Mesendoderm (in vitro differentiated cells): ENCODE measurements at places on chromosomes 6 and 20.

- DNase-seq, result no peak
Measured at GRCh38 chr20:63295846-63296245, 2.9 kb downstream of the COL20A1 start.

GRCh38 chr20:20343932-20344331, 24.0 kb upstream of the INSM1 start:
- DNase-seq, result no peak

GRCh38 chr20:36613974-36614373, 8.4 kb downstream of the RAB5IF start:
- DNase-seq, result no peak

GRCh38 chr20:15498926-15499325, 1074.3 kb downstream of the KIF16B start:
- peak; percentile 70 for DNase-seq

DNA sequence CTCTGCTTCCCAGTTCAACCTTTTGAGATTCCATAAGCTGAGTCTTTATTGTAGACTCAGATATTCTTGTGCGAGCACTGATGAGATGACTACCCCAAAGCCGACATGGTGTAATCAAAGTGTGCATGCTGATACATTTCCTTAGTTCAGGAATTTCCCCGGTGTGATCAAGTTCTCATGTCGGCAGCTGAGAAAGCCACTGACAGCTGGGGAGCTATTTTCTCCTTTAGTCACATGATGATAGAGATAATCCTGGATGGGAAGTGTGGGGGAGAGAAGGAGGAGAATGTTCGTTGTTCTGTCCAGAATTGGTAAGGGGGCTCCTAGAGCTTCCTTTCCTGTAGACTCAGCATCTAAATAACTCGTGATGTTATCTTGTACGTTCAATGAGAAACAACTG, 7.7 kb upstream of the CAP2 start:
- no peak for DNase-seq

DNA sequence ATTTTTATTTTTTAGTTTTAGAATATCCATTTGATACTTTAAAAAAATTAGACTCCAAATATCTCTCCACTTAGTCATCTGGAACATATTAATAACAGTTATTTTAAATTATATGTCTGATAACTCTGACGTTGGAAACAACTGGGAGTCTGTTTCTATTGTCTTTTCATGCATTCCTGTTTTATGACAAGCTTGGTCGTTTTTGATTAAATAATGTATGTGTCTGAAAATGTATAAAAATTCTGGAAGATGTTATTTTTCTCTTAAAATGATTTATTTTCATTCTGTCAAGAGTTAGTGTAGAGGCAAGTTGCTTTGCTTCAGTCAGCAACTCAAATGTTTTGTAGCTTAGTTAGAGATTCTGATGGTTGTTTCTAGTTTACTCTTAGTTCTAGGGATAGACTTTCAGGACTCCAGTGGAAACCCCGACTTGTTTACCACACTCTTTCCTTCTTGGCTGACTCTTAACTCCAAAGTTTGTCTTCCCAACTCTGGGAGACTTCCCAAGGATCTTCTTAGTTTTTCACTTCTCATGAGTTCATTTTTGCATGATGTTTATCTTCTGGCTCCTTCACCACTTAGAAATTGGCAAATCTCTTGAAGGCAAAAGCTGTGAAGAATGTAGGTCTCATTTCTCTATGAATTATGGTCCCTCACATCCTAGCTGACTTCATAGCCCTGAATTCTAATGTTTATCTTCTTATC, 190.9 kb downstream of the LAMA2 start:
- DNase-seq, result no peak

- no peak for DNase-seq
Measured at GRCh38 chr6:134177236-134177635, 124.8 kb upstream of the SLC2A12 start.

- no peak for DNase-seq
Measured at GRCh38 chr6:159642481-159642880, 50.6 kb downstream of the SOD2 start.

DNA sequence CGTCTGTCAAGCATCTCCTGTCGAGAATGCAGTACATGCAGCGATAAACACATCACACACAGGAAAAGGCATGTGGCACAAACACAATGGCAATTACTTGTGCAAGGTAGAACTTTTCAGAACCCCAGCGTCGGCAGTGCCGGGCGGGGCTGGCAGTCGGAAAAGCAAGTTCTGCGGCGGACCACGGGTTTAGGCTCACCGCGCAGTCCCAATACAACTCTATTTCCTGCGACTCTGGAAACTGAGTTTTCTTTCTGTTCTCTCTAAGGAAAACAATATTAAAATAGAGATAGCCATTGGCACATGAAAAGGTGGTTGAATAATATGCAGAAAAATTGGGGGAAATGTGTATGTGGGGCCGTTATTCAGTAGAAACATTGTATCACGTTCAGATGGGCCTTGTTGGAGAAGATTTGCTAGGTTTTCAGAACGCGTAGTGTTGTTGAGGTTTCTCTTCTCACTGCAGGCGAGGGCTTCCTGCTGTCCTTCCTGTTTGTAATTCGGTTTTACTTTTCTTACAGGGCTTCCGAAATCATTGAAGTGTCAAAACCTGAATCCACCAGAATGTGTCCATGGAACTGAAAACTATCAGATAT, 369.5 kb downstream of the THBS2 start:
- DNase-seq, result no peak
